ENCODE measurements at places on chromosomes 11 and 22.

GRCh38 chr11:82854242-82854641, 46.0 kb downstream of the PRCP start:
- no peak for DNase-seq

GRCh38 chr11:84837402-84838069, 789.6 kb downstream of the DLG2 start:
- DNase-seq, result no peak

DNA sequence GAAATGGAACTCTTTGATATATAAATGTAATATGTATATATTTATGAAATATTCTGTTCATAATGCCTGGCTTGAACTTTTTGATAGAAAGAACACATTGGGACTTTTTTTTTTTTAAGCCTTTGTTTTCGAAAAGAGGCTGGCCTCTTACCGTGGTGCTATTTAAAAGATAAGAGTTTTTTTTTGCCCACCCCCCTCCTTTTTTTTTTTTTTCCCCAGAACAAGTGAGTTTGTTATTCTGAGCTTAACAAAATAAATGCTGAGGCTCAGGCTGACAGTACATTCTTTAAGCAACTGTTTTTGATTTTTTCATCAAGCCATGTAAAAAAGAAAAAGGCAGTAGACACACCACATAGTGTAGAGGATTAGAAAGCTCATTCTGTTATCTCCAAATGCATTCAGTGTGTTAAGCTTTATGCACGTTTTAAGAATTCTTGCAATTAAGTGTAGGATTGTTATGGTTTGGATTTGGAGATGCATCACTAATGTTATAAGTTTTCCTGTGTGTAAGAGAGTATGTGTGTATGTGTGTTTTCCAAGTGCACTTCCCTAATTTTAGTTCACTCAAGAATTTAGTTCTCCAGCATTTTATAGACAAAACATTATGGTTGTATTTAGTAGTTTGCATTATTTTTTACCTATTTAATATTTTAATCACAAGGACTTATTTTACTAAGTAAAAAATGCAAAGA, 12.0 kb downstream of the PDHX start:
- no peak for DNase-seq

DNA sequence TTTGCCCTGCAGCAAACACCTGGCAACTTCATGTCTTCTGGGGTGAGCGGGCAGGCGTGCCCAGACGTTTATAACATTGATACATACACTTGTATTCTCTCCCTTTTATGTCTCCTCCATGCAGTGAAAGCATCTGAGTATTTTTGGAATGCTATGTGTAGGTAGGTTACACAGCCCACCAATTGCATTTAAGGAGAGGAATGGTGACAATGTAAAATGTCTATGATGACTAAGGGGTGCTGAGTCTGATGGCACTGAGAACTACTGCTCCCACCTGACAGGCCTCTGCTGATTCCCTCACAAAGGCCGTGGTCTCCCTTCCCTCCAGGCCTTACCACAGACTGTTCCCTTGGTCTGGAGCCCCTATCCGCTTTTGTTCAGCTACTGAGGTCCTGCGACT, 22.9 kb upstream of the RASL10A start:
- no peak for DNase-seq

DNA sequence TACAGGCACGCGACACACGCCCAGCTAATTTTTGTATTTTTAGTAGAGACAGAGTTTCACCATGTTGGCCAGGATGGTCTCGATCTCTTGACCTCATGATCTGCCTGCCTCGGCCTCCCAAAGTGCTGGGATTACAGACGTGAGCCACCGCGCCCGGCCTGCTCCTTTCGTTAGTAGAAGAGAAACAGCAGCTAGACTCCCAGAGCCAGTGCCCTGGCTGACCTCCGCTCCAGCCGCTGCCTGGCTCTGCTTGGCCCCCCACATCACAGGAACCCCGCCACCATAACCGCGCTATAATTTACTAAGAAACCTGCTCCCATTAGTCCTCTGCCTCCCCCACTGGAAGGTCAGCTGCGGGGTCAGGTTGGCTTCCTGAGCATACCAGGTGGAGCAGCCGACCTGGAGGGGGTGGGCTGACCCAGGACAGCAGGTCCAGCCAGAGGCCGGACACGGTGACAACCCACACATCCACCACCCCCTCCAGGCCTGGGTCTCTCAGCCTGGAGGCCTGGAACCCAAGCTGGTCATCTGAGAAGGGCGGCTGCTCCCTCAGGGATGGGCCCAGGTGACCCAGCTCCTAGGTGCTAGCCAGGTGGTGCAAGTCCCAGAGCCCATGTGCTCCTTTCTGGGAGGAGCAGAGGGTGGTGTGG, 7.5 kb upstream of the POLDIP3 start:
- no peak for DNase-seq

GRCh38 chr11:14783788-14784187, 108.2 kb downstream of the CYP2R1 start:
- no peak for DNase-seq

Data from nucleus accumbens (tissue), 56 donors.